ENCODE measurements at places on chromosomes 3 and 15. TPM values are rescaled to one million over a fixed set of nuclear protein-coding genes. Genes with fewer than 3 reads are reported as not detected.
A peak's percentile ranks its signal among the peaks of the same experiment; 100 is the strongest.

Gene ASB14
- polyA plus RNA-seq = 1.4 TPM

Gene RARB
- polyA plus RNA-seq = 38.7 TPM

Gene SELENOK
- 59.7 TPM for polyA plus RNA-seq

Gene TMEM108
- polyA plus RNA-seq = 53.2 TPM

Gene ERC2
- 2.1 TPM for polyA plus RNA-seq

Gene TMC3
- polyA plus RNA-seq = 0.14 TPM

Gene GP5
- 0.65 TPM for polyA plus RNA-seq

Gene CERS3
- 0.53 TPM for polyA plus RNA-seq

DNA sequence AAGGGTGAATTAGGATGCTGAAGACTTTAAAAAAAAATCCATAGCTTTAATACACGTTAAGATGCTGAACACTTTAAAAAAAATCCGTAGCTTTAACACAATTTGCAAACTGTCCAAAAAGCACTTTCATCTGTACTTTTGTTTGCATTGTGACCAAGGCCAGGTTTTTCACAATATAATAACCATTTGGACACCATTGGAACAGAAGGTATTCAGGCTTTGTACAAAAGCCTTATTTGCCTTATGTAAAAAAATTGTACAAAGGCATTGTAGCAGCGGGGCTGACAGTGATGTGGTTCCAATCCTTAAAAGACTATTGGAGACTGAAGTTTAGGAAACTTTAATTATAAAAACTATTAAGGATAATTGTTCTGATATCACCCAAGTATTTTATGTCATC is 15.2 kb upstream of the ICE2 start:
- DNase-seq = no peak

DNA sequence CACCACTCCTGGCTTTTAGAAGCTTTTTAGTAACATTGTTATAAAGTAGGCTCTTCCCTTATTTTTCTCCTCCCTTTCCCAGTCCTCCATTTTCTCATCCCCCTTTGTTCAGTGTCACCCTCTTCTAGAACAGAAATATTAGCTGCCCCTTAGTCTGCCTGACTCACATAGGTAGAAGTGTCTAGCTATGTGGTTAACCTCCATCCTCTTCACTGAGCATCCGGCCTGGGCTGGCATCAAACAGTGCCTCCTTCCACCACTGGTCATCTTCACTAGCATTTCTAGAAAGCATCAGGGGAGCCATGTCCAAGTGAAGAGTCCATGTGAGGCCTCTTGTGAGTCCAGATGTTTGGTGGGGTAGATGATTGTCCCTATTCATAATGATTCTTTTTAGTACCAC is 70.0 kb upstream of the SKOR1 start:
- no peak for DNase-seq

DNA sequence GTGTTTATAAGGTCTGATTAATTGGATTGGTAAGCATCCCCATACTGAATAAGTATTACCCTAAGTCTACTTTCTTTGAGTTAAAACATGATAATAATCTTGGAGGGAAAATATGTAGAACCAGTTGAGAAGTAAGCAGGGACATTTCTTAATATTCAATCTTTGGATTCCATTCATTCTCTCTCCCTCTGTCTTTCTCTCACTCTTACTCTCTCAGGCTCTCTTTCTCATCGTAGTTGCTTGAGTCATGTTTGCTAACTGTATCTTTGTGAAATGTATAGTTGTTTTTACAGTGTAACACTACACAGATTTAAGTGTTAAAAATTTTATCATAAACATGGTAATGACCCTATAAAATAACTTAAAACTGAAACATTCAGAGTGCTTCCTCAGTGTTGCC is 163.8 kb downstream of the RSRC1 start:
- DNase-seq = no peak

DNA sequence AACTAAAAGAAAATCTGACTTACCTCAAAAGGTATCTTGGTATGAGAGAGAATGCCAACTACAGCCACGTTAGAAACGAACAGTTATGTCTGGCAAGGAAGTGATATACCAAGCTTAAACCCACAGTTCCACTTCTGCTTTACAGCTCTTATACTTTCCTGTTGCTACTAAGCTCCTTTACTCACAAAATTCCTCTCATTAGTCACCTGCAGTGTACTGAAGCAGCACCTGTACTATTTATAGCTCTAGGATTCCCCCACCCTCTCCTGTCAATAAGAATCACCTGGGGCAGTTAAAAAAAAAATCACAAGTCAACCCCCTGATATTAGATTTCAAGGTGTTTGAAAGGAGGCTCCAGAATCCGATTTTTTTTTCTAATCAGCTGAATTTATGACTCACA is 2.9 kb upstream of the TMEM266 start:
- no peak for DNase-seq

DNA sequence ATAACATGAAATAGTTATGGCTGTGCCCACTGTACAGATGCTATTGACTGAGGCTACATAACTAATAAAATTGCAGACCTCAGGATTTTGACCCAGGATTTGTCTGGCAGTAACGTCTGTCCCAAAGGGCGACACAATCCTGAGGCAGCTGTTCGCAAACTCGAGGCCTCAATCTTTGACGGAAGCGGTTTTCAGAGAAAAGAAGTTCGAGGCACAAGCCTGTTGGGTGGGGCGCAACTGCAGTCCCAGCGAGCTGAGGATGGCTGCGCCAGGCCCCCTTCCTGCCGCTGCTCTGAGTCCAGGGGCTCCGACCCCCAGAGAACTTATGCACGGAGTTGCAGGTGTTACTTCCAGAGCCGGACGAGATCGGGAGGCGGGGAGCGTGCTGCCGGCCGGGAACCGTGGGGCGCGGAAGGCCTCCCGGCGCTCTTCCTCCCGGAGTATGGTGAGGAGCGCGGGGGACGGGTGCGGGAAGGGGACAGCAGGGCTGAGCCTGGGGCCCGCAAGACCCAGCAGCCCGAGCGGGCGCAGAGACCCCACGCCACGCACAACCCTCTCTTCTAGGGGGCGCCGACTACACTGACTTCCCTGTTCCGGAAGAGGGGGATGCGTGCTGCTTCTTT is at the start of gene PARP15:
Gene PARP15, plus strand, starts transcription at position 242 of the 623 bp plus-strand sequence. Its CDS starts 18 bp downstream, at position 260.
- peak; percentile 44 for DNase-seq

- no peak for DNase-seq
Observed at GRCh38 chr3:33826206-33826605, 27.8 kb downstream of the PDCD6IP start.

- no peak for DNase-seq
Observed at GRCh38 chr3:151307131-151307530, 9.5 kb downstream of the GPR87 start.

DNA sequence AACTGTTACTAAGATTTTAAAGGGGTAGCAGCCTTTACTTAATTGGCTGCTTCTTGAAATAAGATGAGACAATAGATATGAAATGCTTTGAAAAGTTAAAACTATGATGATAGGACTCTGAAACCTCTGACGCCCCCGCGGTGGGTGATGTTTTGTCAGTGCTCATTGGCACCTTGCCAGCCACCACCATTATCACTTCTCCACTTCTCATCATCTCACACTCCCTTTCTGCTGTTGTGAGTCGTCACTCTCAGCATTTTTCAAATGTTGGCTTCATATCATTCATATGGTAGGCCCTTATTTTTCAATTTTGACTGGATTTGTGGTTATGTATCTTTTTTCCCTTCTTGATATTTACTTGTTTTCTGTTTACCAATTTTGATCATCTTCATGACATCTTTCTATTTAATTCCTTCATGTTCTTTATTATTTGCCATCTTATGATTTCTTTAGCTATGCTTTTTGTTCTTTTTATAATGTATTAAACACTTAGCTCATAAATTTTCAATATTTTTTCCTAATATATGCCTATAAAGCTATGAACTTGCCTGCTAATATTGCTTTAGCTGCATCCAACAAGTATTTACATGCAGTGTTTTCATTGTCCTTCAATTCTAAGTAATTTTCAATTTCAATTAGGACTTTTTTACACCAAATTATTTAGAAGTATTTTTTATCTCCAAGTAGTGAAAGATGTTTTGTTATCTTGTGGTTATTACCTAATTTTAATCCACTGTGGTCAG is 30.3 kb upstream of the SKOR1 start:
- DNase-seq = no peak

GRCh38 chr3:160130950-160131349 is 94.3 kb upstream of the C3orf80 start:
- DNase-seq = no peak

DNA sequence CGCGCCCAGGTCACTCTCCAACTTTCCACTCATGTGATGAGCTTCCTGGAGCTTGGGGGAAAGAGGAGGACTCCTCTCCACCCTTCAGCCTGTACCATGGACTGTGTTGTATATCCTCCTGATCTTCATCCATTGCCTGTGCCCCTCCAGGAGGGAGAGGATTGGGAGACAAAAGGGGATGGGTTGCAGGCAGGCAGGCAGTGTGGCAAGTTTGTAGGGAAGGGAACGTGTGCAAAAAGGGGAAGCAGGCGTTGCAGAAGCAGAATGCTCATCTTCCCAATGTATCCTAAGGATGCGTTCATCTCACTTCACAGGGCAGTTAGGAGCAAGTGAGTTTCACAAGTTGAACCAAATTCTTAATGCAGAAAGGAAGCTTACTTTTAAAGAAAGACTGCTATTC is 28.1 kb upstream of the GHSR start:
- DNase-seq = no peak

DNA sequence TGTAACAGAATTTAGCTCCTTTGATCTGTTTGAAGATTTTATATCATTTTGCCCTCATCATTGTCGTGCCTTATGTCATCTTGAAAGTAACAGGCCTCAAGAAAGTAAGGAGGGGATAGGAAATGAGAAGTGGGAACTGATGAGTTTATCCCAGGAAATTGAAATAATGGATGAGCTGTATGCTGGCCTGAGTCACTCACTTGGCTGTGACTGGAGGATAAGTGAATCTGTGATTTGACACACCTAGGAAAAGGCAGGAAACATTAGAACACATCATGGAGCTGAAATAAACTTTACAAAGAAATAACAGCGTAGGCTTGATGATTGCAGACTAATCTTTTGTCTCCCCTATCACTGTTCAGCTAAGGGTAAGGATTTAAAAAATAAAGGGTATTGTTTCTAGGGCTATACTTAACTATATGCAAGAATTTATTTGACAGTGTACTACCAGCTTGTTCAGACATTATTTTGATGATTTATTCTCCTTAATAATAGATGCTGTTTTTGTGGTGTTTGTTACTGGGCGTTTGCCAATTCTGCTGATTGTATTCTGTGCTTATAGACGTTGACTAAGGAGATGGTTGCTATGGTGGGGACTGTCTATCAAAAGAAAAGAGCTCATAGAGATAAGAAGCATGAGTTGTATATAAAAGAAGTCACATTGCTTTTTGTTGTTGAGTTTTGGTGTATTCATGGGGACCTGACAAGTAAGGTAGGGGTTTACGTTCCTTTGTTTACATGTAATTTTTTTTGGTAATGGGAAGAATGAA is 105.6 kb upstream of the ROPN1 start:
- DNase-seq = no peak

DNA sequence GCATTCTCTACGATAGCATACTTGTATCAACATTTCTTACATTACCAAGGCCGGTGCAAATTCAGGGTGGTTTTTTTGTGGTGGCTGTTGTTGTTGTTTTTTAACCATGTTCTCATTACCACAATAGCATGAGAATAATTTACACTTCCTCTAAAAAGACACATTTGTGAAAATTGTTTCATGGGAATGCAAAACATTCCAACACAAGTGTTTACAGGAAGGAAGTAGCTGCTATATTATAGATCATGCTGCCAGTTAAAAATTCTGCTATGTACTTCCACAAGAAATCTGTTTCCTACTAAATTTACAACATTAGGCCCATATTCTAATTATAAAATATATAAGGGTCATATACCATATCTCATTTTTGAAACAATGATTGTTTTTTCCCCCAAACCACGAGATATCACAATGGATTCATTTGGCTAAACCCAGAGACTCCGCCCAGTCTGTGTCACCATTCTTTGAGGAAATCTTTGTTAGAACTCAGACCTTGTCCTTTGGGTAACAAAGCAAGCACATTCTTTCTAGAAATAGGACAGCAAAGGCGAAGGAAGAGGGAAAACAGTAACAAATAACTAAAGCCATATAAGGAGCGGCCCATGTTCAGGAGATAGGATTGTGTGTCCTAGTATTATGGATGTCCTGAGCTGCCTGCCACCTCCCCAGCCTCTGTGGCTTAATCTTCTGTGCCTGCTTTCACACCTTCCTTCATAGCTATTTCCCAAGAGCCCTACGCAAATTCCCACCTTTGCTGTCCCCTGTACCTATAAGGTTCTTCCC is 60.1 kb downstream of the UACA start:
- DNase-seq = no peak

DNA sequence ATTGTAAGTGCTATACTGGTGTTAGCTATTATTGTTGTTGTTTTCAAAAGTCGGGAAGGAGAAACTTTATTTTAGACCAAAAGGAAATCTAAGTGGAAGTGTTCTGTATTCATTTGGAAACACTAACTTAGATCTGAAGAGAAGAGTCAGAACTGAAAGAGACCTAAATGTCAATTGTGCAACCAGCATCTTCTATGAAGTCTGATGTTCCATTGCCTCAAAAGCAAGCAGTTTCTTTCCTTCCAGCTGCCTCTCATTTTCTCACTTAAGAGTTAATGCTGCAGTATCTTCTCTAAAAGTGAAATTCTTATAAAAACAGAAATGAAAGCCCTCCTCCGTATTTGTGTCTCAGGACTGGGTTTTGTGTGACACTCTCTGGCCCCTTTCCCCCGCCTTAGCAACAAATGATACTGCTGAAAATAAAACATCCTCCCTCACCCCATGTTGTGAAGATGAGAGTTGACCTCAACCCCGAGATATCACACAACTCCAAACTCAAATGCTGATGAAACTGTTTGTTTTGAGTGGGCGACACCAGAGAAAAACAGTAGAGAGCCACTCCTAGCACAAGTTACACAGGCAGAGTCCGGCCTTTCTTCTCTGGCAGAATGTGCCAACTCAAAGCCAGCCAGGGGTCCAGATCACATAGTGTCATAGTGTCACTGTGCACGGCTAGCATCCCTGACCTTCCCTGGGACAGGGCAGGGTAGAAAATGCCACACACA is 48.9 kb downstream of the GLDN start:
- no peak for DNase-seq

GRCh38 chr3:28606283-28606682 is 257.7 kb upstream of the AZI2 start:
- DNase-seq = no peak

- DNase-seq = no peak
Observed at GRCh38 chr3:150984066-150984465, 11.5 kb upstream of the CLRN1 start.

GRCh38 chr3:15206662-15207576 is 873 bp downstream of the CAPN7 start:
- no peak for DNase-seq

DNA sequence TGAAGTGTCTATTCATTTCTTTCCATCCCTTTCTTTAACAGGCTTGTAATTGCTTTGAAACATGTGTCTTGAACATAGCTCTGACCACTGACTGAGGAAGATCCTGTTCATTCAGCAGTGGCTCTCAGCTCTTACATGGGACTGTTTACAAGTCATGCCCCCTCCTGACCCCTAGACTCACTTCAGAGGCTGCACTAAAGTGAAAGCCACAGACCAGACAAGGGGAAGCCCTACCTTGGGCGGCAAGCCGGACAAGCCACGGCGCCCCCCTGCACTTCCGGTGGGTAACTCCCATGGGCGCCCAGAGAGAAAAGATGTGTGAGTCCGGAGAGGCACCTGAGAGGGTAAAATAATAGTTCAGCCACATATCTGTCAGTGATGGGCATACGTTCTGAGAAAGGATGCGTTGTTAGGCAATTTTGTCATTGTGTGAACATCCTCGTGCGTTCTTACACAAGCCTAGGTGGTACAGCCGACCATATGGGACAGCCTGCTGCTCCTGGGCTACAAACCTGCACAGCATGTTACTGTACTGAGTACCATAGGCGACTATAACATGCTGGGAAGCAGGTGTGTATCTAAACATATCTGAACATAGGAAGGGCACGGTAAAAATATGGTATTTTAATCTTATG is 116.2 kb downstream of the CHSY1 start:
- DNase-seq = no peak

GRCh38 chr3:84209474-84209873 is 749.3 kb upstream of the CADM2 start:
- no peak for DNase-seq
